Thyroid gland (tissue), 4 donors: ENCODE measurements at places on chromosomes 12 and 14. TPM values are rescaled to one million over a fixed set of nuclear protein-coding genes. Genes with fewer than 3 reads are reported as not detected.

The GNB3 gene
- 2.7 TPM for total RNA-seq

The BHLHE41 gene
- total RNA-seq, result 67.4 TPM

The SCN8A gene
- 0.89 TPM for total RNA-seq

The AEBP2 gene
- 27.9 TPM for total RNA-seq

The KRT2 gene
- not detected for total RNA-seq

The CLEC6A gene
- not detected for total RNA-seq

The ALX1 gene
- not detected for total RNA-seq

The PHETA1 gene
- total RNA-seq, result 8.1 TPM

The SOAT2 gene
- total RNA-seq, result not detected

The APEX1 gene
- 133 TPM for total RNA-seq

The TRAF3 gene
- 24.9 TPM for total RNA-seq

The TCL1B gene
- not detected for total RNA-seq

The PRB2 gene
- not detected for total RNA-seq
